ENCODE measurements at places on chromosomes 7 and 10. TPM values are rescaled to one million over a fixed set of nuclear protein-coding genes. Genes with fewer than 3 reads are reported as not detected.

GRCh38 chr7:151503902-151504714, 15.6 kb downstream of the RHEB start:
- DNase-seq, result no peak

- no peak for DNase-seq
Measured at GRCh38 chr10:111831058-111831457, 352.5 kb downstream of the GPAM start.

DNA sequence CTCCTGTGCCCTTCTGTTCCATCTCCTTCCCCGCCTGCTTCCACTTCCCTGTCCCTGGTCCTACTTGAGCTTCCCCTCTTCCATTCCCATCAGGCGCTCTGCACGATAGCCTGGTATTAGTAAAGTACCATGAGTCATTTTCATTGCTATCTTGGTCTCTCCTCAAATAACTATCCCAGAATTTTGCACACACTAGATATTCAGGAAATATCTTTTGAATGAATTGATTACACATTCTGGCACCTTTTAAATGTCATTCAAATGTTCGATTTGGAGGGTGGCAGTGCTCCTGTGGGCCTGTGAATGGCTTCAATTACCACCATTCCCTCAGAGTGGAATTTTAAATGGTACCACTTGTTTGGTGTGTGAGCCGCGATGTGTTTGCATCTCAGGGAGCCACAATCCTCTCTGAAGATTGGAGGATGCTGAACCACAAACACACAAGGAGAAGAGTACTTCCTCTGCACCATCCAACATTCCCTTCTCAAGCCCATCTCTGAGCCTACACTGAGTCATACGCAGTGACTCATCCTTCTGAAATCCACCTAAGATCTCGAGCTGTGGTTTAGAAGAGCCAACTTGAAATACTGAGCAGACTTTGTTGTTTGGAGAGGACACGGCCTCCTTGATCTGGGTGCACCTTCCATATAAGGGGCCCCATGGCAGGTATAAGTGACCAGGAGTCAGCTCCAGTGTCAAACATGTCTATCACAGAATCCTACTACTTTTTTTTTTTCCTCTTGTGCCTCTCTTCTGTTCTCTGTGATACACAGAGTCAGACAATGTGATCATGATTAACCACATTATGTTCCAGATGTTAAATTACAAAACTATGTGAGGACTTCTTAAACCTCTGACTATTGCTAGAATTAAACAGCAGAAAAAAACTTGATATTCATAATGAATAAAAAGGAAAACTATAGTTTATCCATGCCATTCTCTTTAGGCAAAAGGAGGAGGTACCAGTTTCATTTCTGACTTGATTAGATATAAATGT, 81.9 kb downstream of the BMPER start:
- DNase-seq, result no peak

DNA sequence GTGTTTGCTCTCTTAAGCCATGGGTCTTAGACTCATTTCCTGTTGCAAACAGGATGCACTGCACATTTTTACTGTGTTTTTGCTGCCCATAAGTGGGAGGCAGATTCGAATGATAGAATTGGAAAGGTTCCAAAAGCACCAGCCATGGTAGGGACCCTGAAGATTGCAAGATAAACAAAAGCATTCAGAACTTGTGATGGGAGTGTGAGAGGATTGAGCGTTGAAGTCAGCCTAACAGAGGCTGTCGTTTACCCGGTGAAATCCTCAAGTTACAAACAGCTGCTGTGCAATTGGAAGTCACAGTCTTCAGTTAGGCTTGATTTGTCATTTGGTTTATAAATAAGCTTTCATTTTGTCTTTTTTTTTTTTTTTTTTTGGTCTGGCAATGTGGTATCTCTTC, 192.7 kb upstream of the MKI67 start:
- DNase-seq, result no peak

GRCh38 chr7:111232249-111233084, 141.5 kb downstream of the LRRN3 start:
- no peak for DNase-seq

DNA sequence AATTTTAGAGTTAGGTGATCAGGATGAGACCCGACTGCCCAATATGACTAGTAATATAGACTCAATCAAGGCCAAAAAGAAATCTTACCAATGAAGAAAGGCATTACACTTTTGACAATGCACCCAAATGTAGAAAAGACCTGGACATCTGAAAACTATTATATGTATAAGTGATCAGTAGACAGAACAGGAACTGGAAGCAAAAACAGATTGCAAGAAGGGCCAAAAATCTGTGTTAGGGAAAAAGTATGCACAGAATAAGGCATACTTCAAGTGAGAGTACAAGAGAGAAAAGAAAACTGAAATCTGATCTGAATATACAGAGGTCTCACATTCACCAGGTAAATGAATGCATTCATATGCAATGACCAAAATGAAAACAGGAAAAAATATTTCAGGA, 107.0 kb downstream of the GNAI1 start:
- no peak for DNase-seq

- DNase-seq, result no peak
Measured at GRCh38 chr10:22017283-22018020, 13.9 kb upstream of the DNAJC1 start.

DNA sequence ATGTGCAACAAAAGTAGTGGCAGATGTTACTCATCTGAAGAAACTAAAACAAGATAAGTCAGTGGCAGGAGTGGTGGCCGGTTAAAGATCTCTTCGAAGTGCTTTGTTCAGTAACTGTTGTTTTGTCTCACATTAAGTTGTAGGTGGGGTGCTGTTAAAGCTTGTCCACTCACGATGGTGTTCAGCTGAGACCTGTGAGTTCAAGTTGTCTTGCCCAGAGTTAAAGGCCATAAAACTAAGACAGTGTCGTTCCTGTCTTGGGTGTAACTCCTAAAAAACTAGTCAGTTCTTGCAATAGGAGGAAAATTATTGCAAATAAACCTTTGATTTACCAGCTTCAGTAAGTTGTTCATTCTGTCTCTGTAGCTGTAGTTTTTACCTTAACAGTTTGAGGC, 857 bp upstream of the FOXP2 start:
- DNase-seq, result no peak

GRCh38 chr10:30185341-30185740, 126.0 kb upstream of the JCAD start:
- no peak for DNase-seq

- no peak for DNase-seq
Measured at GRCh38 chr7:86664486-86664885, 20.8 kb downstream of the GRM3 start.

GRCh38 chr10:78851647-78852046, 217.1 kb upstream of the ZMIZ1 start:
- DNase-seq, result no peak

DNA sequence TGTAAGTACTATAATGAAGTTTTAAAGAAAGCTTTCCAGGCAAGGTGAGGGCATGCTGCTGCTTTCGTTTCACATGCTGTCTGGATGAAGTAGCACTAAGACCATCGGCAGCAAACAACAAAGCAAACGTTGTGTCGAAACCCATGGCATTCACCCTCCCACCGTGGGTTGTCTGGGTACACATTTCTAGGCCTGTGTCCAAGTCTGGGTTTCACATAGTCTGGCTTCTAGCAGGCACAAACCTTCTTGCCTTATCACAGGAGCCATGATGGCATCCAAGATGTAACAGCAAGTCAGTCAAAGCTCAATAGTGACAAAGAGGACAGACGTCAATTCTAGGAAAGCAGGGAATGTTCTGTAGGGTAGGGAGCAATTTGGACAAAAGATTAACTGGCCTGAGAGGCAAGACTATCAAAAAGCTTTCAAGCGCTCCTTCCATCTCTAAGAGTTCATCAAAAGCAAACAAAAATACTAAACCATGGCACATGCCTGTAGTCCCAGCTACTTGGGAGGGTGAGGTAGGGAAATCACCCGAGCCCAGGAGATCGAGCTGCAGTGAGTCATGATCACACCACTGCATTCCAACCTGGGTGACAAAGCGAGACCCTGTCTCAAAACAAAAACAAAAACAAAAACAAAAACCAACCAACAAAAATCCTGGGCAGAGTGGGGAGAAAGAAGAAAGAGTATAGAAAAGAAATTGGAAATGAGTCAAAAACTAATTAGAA, 42.7 kb downstream of the PAXIP1 start:
- DNase-seq, result no peak

DNA sequence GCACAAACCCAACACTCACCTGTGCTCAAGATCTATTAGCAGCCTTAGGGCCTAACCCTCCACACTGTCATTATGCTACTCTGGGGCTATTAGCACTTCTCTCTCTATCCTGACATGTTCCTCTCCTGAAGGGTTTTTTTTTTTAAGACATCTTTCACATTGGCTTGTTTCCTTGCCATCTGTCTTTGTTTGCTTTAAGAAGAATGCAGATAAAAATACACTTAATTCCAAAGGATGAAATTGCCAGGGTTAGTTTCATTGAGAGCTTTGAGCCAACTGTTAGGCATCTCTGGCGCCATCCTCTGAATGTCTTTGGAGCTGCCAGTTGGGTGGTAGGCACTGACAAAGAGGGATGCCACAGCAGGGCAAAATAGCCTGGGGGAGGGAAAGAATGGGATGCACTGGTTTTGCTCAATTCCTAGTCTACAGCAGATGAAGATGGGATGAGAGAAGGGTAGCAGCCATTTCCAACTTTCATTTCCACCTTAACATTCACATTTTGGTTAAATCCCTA, 399.2 kb downstream of the SORCS1 start:
- no peak for DNase-seq

The STEAP1 gene
- 8.1 TPM for total RNA-seq

The CHST3 gene
- 5.7 TPM for total RNA-seq

The DLX5 gene
- not detected for total RNA-seq

The CUBN gene
- 0.04 TPM for total RNA-seq
